ENCODE measurements at places on chromosomes 7 and 10. TPM values are rescaled to one million over a fixed set of nuclear protein-coding genes. Genes with fewer than 3 reads are reported as not detected.

- DNase-seq = no peak
These were observed 220.0 kb downstream of the LRMDA start for GRCh38 chr10:75651417-75651816.

- DNase-seq = peak; percentile 37
These were observed 54.9 kb downstream of the HK1 start for GRCh38 chr10:69333205-69333604.

DNA sequence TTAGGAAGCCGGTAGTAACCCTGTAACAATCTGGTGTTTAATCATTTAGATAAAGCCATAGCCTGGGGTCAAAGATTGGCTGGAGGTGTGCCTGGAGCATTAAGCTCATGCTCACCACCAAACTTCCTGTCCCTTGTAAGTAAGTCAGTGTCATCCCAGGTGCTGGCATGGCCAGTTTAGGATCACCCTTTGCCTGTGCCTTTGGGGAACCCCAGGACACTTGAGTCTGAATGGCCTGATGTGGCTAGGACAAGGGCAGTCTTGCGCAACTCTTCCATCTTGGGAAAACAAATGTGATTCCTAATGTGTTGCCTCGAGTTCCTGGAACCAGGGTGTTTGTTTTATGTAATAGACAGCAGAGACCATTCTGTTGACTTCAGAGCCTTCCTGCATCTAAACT, 154.8 kb downstream of the GRK5 start:
- DNase-seq = no peak

- no peak for DNase-seq
These were observed 7.8 kb downstream of the CHST3 start for GRCh38 chr10:71971769-71972555.

GRCh38 chr10:103660364-103661197, 167.1 kb downstream of the NEURL1 start:
- DNase-seq = no peak

IL2RA gene
- not detected for total RNA-seq

DNA sequence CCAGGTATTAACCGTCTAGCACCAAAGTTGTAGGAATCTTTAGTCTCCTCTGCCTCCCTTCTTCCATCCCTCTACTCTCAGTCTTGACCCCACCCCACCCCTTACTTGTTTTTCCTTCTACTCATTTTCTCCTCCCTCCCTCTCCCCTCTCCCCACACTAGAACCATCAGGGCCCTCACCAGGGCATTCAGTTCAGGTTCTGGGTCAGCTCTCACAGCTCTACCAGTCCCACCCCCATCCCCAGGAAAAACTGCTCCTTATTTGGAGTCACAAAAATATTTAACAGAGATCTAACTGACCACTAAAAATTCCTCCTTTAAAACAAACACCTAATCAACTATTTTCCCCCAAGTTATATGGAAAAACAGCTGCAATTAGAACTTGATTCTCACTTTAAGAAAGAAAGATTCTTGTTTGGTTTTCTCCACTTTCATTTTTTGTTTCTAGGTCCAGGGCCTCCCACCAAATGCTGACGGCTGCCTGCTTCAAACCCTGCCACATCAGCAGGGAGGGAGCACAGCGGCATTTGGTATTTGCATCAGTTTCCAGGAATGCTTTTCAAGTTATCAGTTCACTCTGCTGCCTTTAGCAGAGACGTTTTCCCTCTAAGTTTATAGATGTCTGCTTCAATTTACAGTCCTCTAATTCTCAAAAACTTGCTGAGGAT, 2.8 kb upstream of the COL1A2 start:
- DNase-seq = peak; percentile 69

GRCh38 chr7:37047260-37047659, 323.0 kb upstream of the AOAH start:
- no peak for DNase-seq

SFMBT2 gene
- 2.2 TPM for total RNA-seq

GRCh38 chr10:98367604-98368451, 47.2 kb downstream of the PYROXD2 start:
- no peak for DNase-seq

GRCh38 chr7:90772410-90772809, 176.3 kb downstream of the CDK14 start:
- DNase-seq = no peak

DNA sequence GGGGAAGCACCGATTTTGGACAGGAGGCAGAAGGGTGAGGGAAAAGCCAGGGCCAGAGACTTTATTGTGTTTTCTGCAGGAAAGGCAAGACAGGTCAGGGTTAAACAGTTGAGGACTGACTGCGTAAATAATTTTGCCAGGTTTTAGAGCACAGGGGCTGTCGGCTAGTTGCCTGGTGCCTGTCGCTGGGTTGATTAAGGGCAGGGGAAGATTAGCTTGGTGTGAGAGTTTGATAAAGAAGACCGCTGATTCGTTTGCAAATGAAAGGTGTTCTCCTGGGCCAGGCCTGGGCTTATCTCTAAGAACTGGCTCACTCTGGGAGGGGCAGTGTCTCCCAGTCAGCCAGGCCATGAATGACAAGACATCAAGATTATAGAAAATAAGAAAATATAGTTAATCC, 75.6 kb downstream of the SLC37A3 start:
- DNase-seq = no peak

DNA sequence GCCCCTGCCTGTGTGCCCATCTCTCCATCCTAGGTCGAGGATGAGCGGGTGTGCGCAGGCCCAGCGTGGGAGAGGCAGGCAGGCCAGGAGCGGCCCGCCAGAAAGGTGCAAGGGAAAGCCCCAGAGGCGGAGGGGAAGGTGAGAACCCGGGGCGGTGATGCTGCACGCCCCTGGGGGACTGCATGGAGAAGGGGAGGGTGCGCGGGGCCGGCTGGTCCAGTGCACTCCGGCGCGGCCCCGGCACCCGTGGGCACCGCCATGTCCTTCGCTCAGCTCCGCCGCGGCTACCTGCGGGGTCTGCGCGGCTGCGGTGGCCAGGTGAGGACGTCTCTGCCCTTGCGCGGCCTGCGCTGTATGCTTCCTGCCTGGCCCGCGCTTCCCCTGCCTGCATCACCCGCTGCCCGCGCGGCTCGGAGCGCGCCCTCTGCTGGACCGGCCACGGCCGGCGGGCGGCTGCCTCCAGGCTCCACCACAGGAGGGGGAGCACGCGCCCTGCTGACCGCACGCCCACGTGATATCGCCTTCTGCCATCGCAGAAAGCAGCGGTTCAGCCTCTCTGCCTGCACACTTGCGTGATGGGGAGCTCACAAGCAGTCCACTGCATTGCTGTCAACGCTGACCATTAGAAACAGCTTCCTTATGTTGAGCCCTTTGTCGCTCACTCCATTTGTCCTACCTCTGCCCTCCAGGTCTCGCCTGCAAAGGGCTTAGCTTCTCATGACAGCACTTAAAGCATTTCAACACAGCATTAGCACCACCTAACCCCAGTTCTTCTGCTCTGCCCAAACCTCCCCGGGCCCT, 73.9 kb downstream of the CXCL12 start:
- DNase-seq = peak; percentile 92

DNA sequence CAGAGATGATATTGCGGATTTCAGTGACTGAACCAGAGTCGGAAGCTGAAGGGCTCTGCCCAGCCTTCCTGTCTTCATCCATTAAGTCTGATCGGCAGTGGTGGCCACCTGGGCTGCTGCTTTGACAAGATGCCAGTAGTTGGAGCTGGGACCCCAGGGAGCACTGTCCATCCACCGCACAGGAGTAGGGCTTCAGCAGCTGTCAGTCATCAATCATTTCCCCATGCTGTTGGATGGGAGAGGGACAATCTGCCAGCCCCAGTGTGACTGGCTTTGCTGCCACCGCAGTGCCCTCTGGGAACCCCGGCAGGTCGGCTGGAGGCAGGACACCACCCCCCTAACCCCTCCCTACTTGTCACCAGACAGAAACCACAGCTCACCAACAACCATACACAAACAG, 23.0 kb upstream of the GPR146 start:
- no peak for DNase-seq

MYPN gene
- total RNA-seq = not detected

DNA sequence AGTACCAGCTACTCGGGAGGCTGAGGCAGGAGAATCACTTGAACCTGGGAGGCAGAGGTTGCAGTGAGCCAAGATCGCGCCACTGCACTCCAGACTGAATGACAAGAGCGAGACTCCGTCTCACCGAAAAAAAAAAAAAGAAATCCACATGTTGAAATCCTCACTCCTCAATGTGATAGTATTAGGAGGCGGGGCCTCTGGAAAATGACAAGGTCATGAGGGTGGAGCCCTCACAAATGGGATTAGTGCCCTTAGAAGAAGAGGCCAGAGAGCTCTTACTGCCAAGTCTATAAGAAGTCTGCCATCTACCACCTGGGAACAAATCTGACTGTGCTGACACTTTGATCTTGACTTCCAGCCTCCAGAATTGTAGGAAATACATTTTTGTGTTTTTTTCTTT, 10.6 kb downstream of the MMD2 start:
- no peak for DNase-seq

AHCYL2 gene
- 62.9 TPM for total RNA-seq

GNAT3 gene
- not detected for total RNA-seq

SPDYE11 gene
- not detected for total RNA-seq

DNA sequence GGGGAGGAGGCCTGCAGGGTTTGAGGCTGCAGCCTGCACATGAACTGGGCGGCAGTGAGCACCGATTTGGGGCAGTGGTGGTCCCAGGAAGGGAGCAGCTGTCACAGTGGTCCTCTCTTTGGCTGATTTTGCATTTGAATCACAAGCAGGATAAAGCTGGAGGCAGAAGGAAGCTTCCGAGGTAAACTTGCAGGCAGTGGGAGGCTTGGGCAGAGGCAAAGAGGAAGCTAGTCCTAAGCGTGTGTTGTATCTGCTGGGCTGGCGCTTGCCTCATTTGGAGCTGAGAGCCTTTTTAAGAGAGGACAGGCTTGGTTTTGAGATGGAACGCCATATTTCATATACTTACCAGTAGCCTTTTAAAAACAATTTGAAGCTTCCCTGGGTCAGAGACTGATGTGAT, 177.2 kb upstream of the PODXL start:
- no peak for DNase-seq

POLR2J2 gene
- not detected for total RNA-seq

GRCh38 chr10:60537697-60538096, 148.0 kb upstream of the ANK3 start:
- no peak for DNase-seq

TNKS2 gene
- total RNA-seq = 26.4 TPM

DNA sequence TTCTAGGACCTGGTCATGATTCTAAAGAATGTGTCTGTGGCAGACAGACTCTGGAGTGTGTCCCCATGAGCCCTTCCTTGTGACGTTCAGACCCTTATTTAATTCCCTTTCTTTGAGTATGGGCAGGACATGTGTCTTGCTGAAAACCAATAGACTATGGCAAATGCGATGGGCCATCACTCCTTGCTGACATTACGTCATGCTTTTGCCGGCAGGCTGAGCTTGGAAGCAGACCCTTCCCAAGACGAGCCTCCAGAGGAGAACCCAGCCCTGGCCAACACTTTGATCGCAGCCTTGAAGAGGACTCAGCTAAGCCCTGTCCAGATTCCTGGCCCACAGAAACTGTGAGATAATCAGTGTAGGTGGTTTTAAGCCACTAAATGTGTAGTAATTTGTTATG, 18.4 kb upstream of the TMEM236 start:
- DNase-seq = no peak

PDE6C gene
- not detected for total RNA-seq

TMEM213 gene
- total RNA-seq = not detected

- no peak for DNase-seq
These were observed 23.4 kb downstream of the ENTPD7 start for GRCh38 chr10:99682752-99683151.

- DNase-seq = no peak
These were observed 46.9 kb upstream of the SFMBT2 start for GRCh38 chr10:7457478-7458316.

HOXA5 gene
- 22.0 TPM for total RNA-seq

- DNase-seq = no peak
These were observed 88.1 kb upstream of the NRP1 start for GRCh38 chr10:33422471-33423153.

HPSE2 gene
- not detected for total RNA-seq

ACBD7 gene
- not detected for total RNA-seq

GRCh38 chr7:18063149-18063901, 35.7 kb upstream of the PRPS1L1 start:
- no peak for DNase-seq

DNA sequence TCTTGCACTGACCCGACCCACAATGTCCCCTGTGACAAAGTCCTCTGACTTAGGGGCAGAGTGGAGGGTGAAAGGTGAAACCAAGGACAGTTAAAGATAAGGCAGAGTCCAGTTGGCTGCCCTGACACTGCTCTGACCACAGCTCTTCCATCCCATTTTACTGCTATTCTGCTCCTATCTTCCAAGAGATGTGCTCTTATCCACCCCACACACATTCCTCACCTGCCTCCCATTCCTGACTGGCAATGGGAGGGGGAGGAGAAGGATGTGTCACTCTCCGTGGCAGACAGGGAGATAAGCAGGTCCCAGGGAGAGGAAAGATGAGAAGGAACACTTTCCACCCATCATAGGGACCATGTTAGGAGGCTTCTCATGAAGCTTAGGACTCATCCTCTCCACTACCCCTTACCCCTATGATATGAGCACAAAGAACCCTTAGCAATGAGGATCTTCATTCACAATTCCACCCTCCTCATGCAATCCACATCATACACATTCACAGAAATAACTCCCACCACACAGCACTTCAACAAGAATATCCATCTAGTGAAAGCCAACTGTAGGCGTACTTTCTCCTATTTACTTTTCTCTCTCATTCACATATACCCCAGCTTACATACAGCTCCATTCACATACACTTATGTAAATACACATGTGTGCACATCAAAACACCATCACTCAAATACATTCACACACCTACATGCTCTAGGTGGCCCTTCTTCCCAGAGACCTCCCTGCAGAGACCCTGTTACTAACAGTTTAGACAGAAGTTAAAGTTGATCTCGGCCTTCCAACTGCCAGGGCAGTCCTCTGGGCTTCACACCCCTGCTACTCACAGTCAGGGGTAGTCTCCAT, 6.6 kb downstream of the SYNPO2L start:
- DNase-seq = no peak

GRCh38 chr7:148177972-148178371, 412.6 kb upstream of the C7orf33 start:
- DNase-seq = no peak

GIMAP1 gene
- 21.2 TPM for total RNA-seq

GRCh38 chr7:27097686-27098577, 2.1 kb upstream of the HOXA1 start:
- no peak for DNase-seq

GRCh38 chr10:6406220-6407033, 173.6 kb downstream of the PRKCQ start:
- no peak for DNase-seq

GRCh38 chr7:40475681-40475982, 340.8 kb downstream of the SUGCT start:
- DNase-seq = no peak

GRCh38 chr7:52857367-52857766, 178.1 kb upstream of the POM121L12 start:
- DNase-seq = no peak

- DNase-seq = no peak
These were observed 86.9 kb upstream of the TNRC18 start for GRCh38 chr7:5510426-5511045.

DNA sequence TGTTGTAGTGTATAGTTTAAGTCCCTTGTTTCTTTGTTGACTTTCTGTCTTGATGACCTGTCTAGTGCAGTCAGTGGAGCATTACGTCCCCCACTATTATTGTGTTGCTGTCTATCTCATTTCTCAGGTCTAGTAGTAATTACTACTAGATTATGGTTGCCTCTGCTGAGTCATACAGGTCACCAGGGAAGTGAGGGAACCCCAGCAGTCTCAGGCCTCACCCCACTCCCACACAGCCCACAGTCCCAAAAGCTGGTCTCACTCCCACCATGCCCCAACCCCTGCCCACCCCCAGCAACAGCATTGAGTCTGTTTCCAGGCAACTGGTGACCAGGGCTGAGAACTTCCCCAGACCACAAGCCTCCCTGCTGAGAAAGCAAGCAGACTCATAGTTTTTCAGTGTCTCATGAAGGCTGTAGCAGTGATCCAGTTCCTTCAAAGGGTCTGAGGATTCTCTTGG, 88.0 kb downstream of the PLXDC2 start:
- no peak for DNase-seq
